Stimulated activated CD4-positive, alpha-beta T cell treated with anti-CD3 and anti-CD28 coated beads, Interleukin-12 subunit alpha, Interleukin-12 subunit beta, amount 100 ng/mL, for 48 hours (primary cell): ENCODE measurements at places on chromosomes 4 and X.

DNA sequence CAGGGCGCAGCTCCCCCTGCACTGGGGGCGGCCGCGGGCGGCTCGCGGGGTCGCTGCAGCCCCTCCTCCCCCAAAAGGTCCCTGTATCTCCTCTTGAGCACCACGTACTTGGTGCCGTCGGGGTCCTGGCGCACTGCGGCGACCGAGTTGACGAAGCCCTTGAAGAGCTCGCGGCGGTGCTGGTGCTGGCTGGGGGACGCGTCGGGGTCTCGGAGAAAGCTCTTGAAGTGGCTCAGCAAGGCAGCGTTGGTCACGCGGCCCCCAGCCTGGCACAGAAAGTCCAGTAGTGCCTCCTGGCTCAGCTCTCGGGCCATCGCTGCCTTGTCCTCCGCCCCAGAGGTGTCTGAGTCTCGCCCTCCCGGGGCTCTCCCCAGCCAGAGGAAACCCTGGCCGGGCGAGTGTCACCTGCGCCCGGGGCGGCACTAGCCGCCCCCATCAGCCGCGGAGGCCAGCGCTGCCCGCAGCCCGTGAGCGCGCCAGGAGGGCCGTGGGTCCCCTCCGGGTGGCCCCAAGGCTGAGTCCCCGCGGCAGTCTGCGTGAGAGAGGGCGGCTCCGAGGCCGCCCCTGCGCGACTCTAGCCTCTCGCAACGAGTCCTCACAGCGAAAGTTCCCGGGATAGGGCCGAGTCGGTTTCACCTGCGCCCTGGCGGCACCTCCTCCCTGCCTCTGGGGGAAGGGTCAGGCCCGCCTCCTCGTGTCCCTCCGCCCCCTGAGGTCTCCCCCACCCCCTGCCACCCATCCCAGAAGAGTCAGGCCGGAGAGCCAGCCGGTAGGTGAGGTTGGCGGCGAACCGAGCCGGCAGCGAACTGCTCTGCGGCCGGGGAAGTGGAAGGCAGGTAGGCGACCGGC lies at the start of gene SOWAHB:
Gene SOWAHB, minus strand, starts transcription at position 609 of the 849 bp plus-strand sequence. Its CDS starts 295 bp downstream, at position 314.
- no peak for DNase-seq

- no peak for DNase-seq
Measured at GRCh38 chr4:141391771-141392170, 171.1 kb downstream of the ZNF330 start.

- DNase-seq = peak; percentile 41
Measured at GRCh38 chrX:77003956-77004355, 443.2 kb upstream of the FGF16 start.

DNA sequence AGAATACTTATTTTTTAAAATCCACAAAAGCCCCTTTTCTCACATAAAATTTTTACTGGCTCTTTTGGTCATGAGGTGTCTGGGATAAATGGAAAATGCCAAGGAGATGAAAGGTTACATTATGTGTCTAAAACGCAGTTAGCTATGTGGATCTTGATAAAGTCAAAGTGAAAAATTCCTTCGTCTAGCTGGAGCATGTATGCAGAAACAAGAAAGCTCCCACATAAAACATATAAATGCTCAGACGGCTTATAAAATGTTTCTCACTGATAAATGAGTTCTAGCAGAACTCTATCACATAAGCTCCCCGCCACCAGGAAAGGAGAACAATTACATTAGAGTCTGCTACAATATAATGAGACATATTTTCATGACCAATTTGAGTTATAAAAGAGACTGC lies 83.8 kb downstream of the TBC1D9 start:
- DNase-seq = no peak

DNA sequence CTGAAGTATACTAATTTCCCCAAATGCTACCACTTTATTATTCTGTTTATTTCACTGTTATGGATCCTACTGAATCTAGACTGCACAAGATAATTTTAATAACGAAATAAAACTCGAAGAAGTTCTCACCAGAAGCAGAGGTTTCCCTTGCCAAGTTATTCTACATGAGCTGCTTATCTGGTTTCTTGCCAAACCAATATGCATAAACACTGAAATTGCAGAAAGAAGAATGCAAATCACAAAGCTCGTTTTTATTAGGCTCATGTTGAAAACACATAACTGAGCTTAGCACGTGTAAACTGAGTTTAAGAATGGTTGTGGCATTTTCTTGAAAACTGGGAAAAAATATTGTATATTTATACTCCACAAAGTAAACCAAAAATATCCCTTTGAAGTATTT lies 35.9 kb downstream of the GRID2 start:
- no peak for DNase-seq

- no peak for DNase-seq
Measured at GRCh38 chr4:2043396-2044118, 15.6 kb upstream of the NAT8L start.

DNA sequence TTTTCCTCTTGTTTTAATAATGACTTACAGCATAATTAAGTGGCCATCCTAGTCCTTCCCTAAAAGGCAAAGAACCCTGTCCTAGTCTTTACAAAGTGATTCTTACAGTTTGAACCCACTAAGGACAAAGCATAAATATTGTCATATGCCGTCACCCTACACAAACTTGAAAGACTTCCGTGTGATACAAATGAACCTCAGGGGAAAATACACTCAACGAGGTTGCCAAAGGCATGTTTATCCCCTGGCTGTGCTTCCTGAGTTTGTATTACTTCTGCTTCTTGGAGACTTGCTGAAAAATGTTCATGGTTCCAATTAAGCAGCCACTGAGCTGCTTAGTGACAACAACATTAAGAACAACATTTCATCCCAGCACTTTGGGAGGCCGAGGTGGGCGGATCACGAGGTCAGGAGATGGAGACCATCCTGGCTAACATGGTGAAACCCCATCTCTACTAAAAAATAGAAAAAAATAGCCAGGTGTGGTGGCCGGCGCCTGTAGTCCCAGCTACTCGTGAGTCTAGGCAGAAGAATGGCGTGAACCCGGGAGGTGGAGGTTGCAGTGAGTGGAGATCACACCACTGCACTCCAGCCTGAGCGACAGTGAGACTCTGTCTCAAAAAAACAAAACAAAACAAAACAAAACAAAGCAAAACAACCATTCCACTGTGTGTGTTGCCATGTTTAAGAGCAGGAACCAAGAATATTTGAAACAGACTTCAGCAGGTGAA lies 16.2 kb downstream of the RASSF6 start:
- no peak for DNase-seq

GRCh38 chrX:17546356-17546755 lies 171.4 kb downstream of the NHS start:
- no peak for DNase-seq

DNA sequence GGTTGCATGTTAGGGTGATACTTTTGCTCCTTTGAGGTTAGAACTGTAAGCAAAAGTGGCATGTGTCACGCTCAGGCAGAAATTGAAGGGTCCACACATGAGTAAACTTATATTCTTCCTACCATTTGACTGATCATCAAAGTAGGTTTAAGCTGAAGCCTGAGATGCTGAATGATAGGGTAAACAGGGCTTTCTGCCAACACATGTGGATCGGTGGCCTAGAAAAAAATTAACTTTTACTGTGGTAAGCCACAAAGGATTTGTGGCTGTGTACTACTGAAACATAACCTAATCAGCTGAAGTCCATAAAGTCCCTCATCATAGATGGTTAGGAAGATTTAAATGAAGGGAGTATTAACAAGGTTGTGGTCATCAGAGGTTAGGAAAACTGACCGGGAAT lies 1070.1 kb downstream of the STPG2 start:
- DNase-seq = no peak

- no peak for DNase-seq
Measured at GRCh38 chr4:159002950-159003349, 99.9 kb upstream of the RAPGEF2 start.

- no peak for DNase-seq
Measured at GRCh38 chr4:77147079-77147782, 9.8 kb upstream of the CCNG2 start.

- DNase-seq = no peak
Measured at GRCh38 chr4:80462621-80463091, 127.1 kb downstream of the CFAP299 start.

DNA sequence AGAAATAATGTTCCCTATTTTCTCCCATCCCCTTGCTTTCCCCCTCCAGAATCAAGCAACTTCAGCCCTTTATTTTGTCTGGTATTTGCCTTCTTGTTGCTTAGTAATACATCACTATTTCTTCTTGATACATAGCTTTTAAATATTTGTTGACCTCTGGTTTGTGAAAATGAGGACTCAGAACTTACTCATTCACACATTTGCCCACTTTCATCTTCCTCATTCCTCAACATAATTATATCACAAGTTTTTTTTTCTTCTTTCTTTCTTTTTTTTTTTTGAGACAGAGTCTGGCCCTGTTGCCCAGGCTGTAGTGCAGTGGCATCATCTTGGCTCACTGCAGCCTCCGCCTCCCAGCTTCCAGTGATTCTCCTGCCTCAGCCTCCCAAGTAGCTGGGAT lies 28.9 kb upstream of the NDUFC1 start:
- no peak for DNase-seq

DNA sequence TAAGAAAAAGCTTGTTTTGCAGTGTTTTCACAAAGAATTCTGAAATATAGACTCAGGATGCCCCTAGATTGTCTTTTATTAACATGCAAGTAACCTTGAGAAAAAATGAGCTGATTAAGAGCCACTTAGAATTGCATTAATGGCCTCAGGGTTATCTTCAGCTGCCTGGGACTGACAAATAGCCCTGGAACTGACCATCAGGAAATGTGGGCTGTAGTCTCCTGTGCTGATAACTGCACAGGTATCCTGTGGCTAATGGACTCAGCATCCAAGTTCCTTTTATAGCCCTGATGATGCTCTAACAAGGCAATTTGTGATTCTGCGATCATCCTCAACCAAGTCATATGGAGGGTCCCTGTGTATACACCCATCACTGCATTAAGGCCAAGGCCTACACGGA lies 17.0 kb downstream of the CA5B start:
- DNase-seq = no peak

- DNase-seq = no peak
Measured at GRCh38 chr4:125838924-125839323, 524.2 kb downstream of the FAT4 start.

- DNase-seq = no peak
Measured at GRCh38 chrX:66043584-66043983, 3.7 kb upstream of the VSIG4 start.

DNA sequence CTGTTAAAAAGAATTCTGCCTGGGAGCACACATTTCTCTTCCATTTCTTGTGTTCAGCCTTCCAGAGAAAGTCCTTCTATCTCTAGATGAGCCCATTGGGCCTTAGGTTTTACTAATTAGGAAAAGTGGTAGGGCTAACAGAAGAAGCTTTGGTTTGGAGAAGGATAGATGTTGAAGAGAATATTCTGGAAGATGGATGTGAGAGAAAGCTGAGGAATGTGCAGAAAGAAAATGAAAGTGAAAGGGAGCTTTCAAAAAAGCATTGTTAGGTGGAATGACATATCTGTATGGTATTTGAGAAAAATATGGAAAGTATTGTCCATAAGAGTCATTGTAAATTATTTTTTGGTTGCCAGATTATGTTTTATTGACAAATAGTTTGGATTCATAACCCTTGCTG lies 474.8 kb upstream of the SLIT2 start:
- DNase-seq = no peak

DNA sequence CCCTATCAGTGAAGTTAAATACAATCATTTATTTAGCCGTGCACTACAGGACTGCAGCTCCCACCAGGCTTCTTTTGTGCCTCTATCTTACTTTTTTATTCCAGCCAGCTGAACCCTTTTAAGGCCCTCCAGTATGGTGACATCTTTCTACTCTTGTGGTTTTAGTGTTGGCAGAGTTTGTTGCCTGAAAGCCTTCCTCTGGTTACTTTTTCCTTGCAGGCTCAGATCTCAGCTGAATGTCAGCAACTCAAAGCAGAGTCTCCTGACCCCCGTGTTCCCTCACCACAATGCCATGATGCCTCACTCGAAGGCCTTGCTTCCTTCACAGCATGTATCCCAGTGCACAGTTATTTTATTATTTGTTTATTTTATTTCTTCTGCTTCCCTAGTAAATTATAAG lies 818.9 kb upstream of the LCORL start:
- DNase-seq = no peak

DNA sequence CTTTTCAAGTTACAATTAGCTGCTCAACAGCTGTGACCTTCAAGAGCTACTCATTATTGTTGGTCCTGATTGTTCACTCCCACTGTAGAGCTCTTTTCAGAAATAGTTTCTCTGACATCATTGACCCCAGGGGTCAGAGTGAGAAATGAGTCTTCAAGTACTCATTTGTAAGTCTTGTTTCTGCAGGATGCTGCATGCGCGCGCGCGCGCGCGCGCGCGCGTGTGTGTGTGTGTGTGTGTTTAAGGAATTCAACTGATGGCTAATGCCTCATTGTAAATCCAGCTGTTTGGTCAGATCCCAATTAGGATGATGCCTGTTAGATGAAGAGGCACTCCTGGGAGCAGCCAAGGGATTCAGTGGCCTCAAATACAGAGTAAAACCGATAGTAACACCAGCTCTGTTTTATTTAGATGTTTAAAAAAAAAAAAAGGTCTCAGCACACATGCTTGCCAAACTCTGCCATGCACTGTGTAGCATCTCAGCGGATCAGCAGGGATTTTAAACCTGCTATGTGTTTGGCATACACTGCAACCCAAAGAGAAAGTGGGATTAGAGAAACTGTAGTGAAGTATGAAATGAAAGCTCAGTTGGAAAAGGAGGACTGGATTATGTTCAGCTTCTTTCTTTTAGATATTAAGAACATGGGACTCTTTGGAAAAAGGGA lies 332.3 kb downstream of the ADGRL3 start:
- DNase-seq = no peak

- peak; percentile 85 for DNase-seq
Measured at GRCh38 chr4:26320538-26321372, at the start of gene RBPJ. Gene RBPJ (plus strand): TSS chr4:26321014. CDS start chr4:26321029, 15 bp downstream.

DNA sequence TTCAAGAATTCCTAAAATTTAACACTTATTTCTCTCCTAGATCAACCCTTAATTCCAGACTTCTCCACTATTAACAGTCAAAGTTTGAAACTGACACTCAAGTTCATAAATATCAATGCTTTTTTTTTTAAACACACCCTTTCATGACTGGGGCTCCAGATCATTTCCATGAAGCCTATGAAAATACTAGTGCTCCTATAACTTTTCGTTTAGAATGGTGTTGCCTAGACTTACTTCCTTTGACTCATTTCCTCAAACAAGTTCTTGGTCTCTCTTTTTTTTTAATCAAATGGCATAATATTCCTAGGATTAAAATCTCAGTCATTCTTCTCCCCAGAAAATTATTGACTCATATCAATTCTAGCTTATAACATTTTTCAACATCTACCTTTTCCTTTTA lies 13.1 kb downstream of the ZMAT1 start:
- no peak for DNase-seq

- no peak for DNase-seq
Measured at GRCh38 chrX:136130931-136131833, 16.2 kb upstream of the FHL1 start.

- DNase-seq = no peak
Measured at GRCh38 chr4:156606554-156607477, 364.8 kb downstream of the PDGFC start.

GRCh38 chr4:117063961-117064696 lies 21.2 kb downstream of the TRAM1L1 start:
- no peak for DNase-seq
